SHP77 treated with DMSO at 0.1 percent for 48 hours (cell line): ENCODE measurements at places on chromosomes 12 and 14.

DNA sequence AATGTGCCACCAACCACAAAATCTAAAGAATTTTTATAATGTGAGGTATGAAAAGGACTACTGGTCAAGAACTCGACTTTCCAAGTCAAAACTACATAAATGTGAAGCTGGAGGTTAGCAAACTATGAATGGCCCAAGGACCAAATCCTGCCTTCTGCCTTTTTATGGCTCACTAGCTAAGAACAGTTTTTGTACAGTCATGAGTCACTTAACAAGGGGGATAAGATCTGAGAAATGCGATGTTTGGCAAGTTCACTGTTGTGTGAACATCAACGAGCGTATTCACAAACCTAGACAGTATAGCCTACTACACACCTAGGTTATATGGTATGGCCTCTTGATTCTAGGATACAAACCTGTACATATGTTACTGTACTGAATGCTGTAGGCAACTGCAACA, 28.2 kb downstream of the FERMT2 start:
- DNase-seq = no peak

DNA sequence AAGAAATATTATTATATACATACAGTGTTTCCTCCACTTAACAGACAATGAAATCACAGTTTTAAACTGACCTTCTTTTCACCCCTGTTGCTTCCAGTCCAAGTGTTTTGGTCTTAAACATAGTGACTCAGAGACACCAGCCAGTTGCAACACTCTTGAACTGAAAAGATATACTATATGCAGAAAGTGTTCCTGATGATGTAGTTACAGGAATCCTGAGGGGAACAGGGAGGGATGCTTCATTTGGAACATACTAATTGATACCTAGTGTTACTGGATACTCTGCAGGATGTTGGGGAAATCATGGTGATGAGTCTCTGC, 420.8 kb downstream of the CCDC91 start:
- DNase-seq = no peak

- no peak for DNase-seq
Observed at GRCh38 chr14:103520269-103520656, 2.4 kb downstream of the CKB start.

DNA sequence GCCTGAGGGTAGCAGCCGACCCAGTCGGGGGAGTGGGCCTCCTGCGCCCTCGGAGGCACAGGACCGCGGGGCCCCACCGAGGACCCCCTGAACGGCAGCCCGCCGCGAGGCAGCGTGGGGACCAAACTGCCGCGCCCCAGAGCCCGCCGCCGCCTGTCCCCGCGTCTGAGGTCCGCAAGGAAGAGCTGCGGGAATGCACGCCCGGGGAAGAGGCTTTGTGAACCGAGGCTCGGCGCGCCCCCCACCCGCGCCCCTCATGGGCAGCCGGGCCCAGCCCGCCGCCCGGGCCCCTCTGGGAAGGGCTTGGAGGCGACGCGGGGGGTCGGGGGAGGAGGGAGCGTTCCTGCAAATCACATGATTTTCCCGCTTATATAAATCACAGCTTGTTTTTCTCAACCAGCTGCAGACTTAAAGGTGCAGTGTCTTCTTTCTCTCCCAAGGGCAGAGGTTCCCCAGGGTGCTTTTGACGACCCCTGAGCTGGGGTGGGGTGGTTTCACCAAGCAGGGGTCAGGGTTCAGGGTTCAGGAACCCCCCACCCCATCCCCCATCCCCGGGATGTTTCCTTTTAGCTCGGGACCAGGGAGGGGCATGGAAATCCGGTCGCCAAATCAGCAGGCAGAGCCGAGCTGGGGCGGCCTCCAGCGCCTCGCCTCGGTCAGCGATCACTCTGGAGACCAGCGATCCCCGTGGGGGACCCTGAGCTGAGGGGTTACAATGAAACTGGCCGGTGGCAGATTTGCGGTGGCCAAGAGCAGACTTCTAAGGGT, 44.7 kb upstream of the ATP23 start:
- DNase-seq = no peak

GRCh38 chr12:67595365-67595764, 53.2 kb upstream of the DYRK2 start:
- no peak for DNase-seq

DNA sequence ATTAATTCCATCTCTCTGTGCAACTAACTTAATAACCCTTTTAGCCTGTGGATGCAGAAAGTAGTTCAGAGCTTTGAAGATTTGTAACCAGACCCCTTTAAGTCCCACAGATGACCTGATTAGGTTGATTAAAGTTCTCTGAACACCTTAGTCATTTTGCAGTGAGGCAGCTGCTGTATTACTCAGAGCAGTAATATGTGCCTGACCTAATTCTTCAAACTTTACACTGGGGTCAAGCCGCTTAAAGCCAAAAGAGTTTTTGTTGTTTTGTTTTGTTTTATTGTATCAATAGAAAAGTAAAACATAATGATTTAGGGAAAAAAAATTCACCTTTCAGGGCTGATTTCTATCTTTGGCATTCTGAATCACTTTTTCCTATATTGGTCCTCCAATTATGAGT, 78.6 kb upstream of the PLEKHG7 start:
- no peak for DNase-seq

- no peak for DNase-seq
Observed at GRCh38 chr12:107632246-107632645, 53.4 kb upstream of the PWP1 start.

DNA sequence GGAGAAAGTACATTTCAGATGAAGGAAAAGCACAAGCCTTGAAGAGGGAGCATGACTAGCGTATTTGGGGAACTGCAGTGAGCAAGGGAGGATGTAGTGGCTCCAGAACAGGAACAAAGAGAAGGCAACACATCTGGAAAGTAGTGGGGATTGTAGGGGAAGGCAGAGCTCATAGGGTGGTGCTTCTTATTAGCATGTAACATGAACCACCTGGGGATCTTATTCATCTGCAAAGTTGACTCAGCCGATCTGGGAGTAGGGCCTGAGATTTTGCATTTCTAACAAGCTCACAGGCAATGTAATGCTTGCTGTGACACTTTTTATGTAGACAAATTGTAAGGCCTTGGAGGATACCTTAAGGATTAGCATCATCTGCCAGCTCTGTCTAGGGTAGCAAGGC, 447.3 kb downstream of the NELL2 start:
- DNase-seq = no peak

GRCh38 chr12:59695379-59695778, 99.5 kb downstream of the SLC16A7 start:
- no peak for DNase-seq

DNA sequence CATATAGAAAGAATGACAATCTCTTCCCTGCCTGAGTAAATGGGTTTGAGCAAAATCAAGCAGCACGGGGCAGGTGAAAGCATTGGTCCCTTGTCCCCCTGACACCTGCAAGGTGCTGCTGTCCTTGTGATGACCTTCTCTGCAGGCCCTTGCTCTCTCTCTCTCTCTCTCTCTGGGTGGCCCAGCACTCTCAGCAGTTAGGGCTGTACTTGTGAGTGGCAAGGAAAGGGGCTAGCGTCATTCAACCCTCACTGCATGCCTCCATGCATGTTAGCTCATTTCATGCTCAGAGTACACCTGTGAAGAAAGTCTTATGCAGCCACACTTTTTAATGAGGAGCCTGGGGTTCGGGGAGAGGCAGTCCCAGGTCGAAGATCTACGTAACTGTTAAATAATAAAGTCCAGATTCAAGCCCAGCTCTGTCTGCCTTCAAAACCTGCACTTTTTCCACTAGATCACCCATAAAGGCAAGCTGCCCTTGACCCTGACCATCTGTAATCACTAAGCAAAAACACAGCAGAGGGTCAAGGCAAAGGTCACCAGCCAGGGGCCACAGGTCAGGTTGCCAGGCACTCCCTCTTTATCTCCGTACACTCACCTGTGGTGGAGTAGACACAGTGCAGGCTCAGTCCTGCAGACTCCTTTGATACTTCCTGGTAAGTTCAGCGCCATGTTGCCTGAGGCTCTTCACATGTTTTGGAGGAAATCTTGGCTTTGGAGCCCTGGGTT, 44.9 kb upstream of the CLMN start:
- no peak for DNase-seq

- DNase-seq = no peak
Observed at GRCh38 chr14:70708717-70709570, 67.2 kb downstream of the TTC9 start.

GRCh38 chr12:47797441-47797840, 22.3 kb downstream of the HDAC7 start:
- no peak for DNase-seq

DNA sequence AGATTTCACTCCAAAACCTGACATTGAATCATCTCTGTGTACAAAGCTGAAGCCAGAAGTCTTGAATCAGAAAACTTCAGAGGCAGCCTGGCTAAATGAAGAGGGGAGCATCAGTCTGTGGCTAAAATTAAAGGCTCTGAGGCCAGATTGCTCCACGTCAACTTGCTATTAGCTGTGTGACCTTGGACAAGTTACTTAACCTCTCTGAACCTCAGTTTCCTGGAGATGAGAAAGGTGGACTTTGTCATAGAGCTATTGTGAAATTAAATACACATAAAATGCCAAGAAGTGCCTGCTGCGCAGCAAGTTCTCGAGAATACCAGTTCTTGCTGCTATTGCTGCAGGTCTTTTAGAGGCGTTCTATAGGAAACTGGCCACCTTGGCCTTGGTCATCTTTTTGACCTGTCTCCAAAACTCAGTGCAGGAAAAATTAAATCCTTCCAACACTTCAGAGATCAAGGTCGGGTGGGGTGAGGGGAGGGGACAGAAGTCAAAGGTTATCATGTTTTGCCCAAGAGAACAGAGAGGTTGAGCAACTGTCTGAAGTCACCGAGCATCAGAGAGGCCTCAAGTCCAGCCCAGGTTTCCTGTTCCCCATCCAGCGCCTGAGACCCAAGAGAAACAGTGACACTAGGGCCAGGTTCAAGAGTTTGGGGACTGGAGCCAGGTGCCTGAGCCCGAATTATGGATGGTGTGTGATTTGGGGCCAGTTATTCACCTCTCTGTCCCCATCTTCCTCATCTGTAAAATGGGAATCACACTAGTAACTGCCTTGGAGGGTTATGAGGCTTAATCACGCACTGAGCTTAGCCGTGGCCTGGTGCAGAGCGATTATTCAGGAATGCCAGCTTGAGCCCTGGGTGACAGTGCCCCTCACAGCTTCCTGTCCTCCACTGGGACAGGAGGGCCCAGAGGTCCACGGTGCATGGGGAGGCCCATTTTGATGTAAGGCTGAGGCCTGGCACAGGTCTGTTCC, 1.1 kb downstream of the SERPINA1 start:
- no peak for DNase-seq

GRCh38 chr12:16090974-16091373, 179.8 kb downstream of the DERA start:
- no peak for DNase-seq
